ENCODE measurements at places on chromosomes 2 and 18. TPM values are rescaled to one million over a fixed set of nuclear protein-coding genes. Genes with fewer than 3 reads are reported as not detected.

DNA sequence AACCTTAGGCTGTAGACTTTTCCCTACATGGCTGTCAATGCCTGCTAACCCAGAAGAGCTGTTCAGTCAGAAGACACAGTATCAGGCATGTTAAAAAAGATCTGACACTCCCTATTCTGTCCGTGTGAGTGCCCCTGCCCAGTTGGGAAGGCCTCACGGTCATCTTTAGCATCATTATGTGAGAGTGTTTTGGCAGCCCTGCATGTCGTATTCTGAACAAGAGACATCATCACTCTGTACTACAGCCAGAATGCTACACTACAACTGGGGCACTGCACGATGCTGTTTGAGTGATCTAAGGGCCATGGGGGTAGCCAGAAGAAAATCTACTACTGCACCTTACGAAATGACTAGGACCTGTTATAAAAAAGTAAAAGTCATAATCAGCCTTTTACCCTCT is 67.2 kb downstream of the GREB1L start:
- DNase-seq, result no peak

DNA sequence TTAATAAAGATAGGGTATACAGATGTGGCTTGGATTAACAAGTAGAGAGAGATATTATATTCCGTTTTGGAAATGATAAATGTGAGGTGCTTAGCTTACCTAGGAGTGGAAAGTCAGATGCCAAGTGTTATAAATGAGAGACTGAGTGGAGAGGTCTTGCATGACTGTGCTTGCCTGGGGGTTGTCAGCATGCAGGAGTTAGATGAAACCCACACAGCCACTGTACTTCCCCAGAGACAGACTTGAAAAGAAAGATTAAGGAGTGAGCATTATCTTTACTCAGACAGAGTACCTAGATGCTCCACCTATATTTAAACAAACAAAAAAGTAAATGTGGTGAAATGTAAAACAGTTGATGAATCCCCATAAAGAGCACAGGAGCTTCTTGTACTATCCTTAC is 482.7 kb downstream of the RIT2 start:
- no peak for DNase-seq

Gene PUS10
- 9.3 TPM for total RNA-seq

GRCh38 chr2:217329023-217329431 is 469.2 kb upstream of the TNP1 start:
- DNase-seq, result no peak

Gene GATA6
- total RNA-seq, result 3.0 TPM

Gene HRH4
- total RNA-seq, result not detected

DNA sequence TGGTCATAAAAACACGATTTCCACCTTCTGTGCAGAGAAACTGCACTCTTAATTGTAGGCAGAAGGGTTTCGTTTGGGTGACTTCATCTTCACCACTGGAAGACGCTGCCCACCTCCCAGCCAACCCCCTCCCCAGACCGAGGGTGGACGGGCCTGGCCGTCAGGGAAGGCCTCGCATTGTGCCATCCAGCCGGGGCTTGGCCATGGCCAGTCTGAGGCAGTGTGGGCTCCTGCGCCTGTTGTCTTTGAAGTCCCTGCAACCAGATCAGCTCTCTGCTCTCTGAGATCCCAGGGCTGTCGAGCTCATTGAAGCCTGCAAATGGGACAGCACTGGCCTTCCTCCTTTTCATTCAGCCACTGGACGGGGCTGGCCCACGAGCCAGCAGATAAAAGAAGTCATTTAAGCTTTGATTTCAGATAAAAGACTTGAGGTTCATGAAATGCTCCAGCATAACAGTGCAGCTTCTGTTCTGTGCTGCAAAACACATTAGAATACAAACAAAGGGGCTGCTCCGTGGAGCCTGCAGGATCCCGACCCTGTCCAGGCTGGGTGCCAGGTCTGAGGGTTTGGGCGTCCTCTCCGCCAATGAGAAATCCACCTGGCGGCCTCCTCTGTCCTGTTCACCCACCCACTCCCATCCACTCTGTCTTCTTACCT is 253.5 kb downstream of the LDLRAD4 start:
- DNase-seq, result no peak

- DNase-seq, result no peak
Observed at GRCh38 chr18:80124131-80124530, 15.1 kb downstream of the ADNP2 start.

GRCh38 chr18:48218285-48219022 is 190.7 kb downstream of the ZBTB7C start:
- no peak for DNase-seq

Gene EPB41L3
- total RNA-seq, result 35.4 TPM

DNA sequence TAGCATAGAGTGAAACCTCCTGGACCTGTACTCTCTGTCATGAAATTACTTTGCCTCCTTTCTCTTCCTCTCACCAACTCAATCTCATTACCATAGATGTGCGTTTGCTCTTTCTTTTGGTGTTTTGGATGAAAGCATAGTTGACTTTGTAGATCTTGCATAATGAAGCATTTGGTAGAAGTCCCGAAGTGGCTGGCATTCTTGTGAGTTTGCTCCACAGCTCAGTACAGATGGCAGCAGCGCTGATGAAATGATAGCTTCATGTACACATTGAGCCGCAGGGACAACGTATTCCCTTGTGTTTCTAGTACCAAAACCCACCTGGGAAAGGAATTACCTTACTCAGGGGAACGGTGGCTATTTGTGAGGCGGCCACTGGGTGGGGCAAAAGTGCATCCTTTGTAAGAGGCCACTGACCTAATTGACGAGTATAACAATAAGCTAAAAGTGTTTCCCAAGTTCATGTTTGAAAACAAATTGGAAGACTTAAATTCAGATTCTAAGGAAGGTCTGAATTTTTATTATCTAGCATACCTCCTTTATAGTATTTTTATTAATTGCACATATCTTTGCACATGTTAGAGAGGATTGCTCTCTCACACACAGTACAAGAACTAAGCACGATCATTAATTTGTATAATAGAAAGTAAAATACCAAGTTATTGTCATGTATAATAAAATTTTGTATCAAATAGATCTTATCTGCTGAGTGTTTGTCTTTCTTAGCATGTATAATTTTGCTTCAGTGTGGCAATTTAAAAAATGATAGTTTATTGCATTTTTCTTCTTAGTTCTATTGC is 25.4 kb upstream of the CDH7 start:
- no peak for DNase-seq

Measured in breast epithelium (tissue), 4 donors.